Thymus (tissue), 14 donors: ENCODE measurements at places on chromosomes 5 and 9. TPM values are rescaled to one million over a fixed set of nuclear protein-coding genes. Genes with fewer than 3 reads are reported as not detected.

DNA sequence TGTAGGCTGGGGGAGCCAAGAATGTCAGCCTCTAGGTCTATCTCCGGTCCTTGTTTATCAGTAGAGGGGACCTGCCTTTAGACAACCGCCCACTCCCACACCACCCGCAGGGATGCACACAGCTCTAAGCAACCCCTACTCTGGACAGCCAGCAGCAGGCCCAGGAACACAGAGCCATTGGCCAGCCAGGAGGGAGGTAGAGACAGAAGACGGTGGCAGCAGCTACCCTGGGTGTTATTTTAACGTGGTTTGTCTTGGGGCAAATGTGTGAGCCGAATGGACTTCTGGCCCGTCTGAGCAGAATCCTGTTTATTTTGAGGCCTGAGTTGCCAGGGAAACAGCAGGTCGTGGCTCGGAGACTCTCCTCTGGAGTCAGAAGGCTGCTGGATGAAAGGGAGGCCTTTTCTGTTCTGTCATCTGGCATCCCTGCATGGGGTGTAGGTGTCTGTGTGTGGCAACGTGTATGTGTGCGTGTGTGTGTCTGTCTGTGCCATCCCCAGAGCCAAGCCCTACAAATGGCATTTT lies 382 bp upstream of the FGF1 start:
- DNase-seq = no peak
- H3K4me3 ChIP-seq = no peak overlapping the region
- no peaks in the 10 kb centered on the region for H3K4me1 ChIP-seq
- no peak overlapping the region for H3K27ac ChIP-seq
- no peaks in the 10 kb centered on the region for H3K27me3 ChIP-seq
- H3K36me3 ChIP-seq = no peaks in the 10 kb centered on the region

Gene PCDHAC1
- 0.02 TPM for polyA plus RNA-seq

- H3K4me1 ChIP-seq = no peaks in the 10 kb centered on the region
- H3K4me3 ChIP-seq = no peak overlapping the region
- no peak for DNase-seq
These were observed 9.3 kb upstream of the WWC1 start for GRCh38 chr5:168282120-168282519.

DNA sequence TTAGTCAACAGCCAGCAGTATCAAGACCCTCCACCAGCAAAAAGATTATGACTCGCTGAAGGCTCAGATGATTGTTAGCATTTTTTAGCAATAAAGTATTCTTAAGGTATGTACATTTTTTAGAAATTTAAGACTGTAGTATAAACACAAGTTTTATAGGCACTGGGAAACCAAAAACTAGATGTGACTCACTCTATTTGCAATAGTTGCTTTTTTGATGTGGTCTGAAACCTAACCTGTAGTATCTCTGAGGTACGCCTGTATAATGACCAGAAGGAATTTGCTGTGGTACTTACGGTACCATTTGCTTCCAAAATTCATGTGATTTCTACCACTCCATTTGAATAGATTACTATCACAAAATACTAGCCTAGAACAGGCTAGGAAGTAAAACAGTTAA lies 60.8 kb downstream of the WDR41 start:
- H3K4me3 ChIP-seq = no peak overlapping the region
- H3K4me1 ChIP-seq = no peaks in the 10 kb centered on the region
- H3K27ac ChIP-seq = no peak overlapping the region
- H3K36me3 ChIP-seq = no peaks in the 10 kb centered on the region

GRCh38 chr5:31758803-31759425 lies 120.0 kb downstream of the PDZD2 start:
- H3K4me3 ChIP-seq = no peak overlapping the region
- no peak for DNase-seq
- H3K36me3 ChIP-seq = no peaks in the 10 kb centered on the region
- H3K27me3 ChIP-seq = no peaks in the 10 kb centered on the region
- no peak overlapping the region for H3K27ac ChIP-seq

- no peak for DNase-seq
- no peak overlapping the region for H3K4me3 ChIP-seq
- H3K27me3 ChIP-seq = peaks cover 81% of the 10 kb centered on the region
- peaks cover 4% of the 10 kb centered on the region for H3K4me1 ChIP-seq
- no peak overlapping the region for H3K27ac ChIP-seq
- H3K36me3 ChIP-seq = no peaks in the 10 kb centered on the region
These were observed 1.3 kb downstream of the PRDM12 start for GRCh38 chr9:130665431-130666392.

- no peaks in the 10 kb centered on the region for H3K36me3 ChIP-seq
- no peaks in the 10 kb centered on the region for H3K4me1 ChIP-seq
- H3K4me3 ChIP-seq = no peak overlapping the region
- no peak for DNase-seq
These were observed 95.0 kb downstream of the OSTF1 start for GRCh38 chr9:75183306-75183705.

DNA sequence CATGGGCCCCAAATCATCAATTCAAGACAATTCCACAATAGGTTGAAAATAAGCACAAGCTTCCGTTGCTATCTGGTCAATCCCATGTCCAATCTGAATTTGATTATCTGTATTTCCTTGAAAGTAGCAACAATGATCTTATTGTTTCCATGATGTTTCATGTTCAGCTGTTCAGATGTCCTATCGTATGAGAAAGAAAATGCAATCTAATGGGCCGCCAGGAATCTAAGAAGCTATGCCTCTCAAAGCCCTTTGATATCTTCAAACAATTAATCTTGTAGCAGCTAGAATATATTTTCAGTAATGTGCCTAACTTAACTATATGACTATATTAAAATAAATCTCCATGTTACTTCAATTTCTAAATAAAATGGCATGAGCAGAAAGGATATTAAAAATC lies 32.1 kb upstream of the ALDOB start:
- no peaks in the 10 kb centered on the region for H3K36me3 ChIP-seq
- no peaks in the 10 kb centered on the region for H3K4me1 ChIP-seq
- no peaks in the 10 kb centered on the region for H3K27me3 ChIP-seq
- no peak overlapping the region for H3K27ac ChIP-seq
- H3K4me3 ChIP-seq = no peak overlapping the region

DNA sequence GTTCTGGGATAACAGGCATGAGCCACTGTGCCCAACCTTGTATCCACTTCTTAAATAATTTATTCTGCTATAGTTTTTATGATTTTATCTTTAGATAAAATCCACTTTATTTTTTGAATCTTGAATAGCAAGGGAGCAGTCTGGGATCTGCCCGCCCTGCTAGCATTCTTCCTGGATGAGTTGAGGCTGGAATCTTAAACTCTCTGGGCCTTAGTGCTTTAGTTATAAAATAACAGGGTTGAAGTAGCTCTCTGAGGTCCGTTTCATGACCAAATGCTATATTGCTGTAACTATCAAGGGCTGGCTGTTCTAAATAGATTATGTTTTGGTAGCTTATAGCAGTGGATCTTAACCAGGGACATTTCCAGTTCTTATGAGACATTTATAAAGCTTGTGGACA lies 20.8 kb downstream of the ACER2 start:
- peaks cover 7% of the 10 kb centered on the region for H3K36me3 ChIP-seq
- no peak for DNase-seq
- no peak overlapping the region for H3K4me3 ChIP-seq
- H3K4me1 ChIP-seq = no peaks in the 10 kb centered on the region

Gene LURAP1L
- polyA plus RNA-seq = 6.8 TPM

GRCh38 chr9:93669958-93670207 lies 93.5 kb downstream of the PHF2 start:
- no peak overlapping the region for H3K27ac ChIP-seq
- H3K4me3 ChIP-seq = no peak overlapping the region
- no peak for DNase-seq
- H3K4me1 ChIP-seq = no peaks in the 10 kb centered on the region

Gene SLC25A2
- polyA plus RNA-seq = 0.16 TPM

GRCh38 chr5:663436-664342 lies 29.5 kb downstream of the TPPP start:
- H3K27me3 ChIP-seq = no peaks in the 10 kb centered on the region
- no peaks in the 10 kb centered on the region for H3K4me1 ChIP-seq
- no peak for DNase-seq
- H3K27ac ChIP-seq = no peak overlapping the region

DNA sequence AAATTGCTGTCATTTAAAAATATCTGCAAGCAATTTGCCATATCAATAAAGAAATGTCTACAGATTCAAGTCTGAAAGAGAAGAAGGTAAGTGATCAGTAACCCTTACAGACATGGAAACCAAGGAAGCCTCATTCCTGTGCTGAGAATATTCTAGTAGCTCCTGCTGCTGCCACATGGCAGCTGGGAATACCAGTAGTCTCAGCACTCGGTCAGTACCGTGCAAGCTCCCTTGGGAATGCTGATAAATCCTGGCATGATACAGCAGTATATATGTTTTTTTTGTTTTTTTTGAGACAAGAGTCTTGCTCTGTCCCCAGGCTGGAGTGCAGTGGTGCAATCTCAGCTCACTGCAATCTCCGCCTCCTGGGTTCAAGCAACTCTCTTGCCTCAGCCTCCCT lies 27.9 kb downstream of the NANS start:
- no peaks in the 10 kb centered on the region for H3K4me1 ChIP-seq
- no peak overlapping the region for H3K27ac ChIP-seq
- peaks cover 53% of the 10 kb centered on the region for H3K36me3 ChIP-seq
- no peaks in the 10 kb centered on the region for H3K27me3 ChIP-seq
- no peak overlapping the region for H3K4me3 ChIP-seq

- H3K4me3 ChIP-seq = no peak overlapping the region
- no peak for DNase-seq
- H3K4me1 ChIP-seq = no peaks in the 10 kb centered on the region
- no peak overlapping the region for H3K27ac ChIP-seq
These were observed 142.4 kb downstream of the ST8SIA4 start for GRCh38 chr5:100760688-100761087.

DNA sequence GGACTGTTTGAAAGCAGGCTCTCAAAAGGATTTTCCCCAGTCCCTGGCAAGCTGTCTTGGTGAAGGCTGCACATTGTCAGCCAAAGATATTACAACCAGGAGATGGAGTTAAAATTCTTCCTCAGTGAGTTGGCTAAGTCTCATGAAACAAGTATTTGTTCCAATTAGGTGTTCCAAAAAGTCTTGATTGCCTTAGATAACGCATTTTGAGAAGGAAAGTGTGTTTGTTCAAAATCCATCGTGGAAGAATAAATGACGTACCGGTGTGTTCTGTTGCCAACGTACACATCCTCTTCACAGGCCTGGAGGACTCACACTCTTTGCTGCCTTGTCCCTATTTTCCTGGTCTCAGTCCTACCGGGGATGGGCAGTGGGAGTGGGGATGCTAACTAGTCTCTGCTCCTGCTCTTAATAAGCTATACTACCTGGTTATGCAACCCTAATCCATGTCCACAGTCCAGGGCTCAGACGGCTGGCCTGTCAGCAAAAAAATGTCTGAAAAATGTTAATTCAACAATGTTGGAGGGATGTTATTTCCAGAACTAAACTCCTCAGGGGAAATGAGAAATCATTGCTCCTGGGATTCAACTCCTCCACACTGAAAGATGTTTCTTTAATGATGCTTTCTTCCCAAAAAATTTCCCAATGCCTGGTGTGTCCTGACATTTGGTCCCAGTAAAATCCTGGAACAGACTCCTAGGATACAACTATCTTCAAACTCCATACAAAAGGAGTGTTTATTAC lies 175.3 kb upstream of the KLF9 start:
- no peak overlapping the region for H3K4me3 ChIP-seq
- no peaks in the 10 kb centered on the region for H3K27me3 ChIP-seq
- H3K36me3 ChIP-seq = no peaks in the 10 kb centered on the region

Gene MLANA
- 0.09 TPM for polyA plus RNA-seq

Gene PHF24
- polyA plus RNA-seq = 0.37 TPM

GRCh38 chr9:129497813-129498450 lies 123.0 kb downstream of the C9orf50 start:
- H3K4me3 ChIP-seq = no peak overlapping the region
- H3K27ac ChIP-seq = no peak overlapping the region
- no peak for DNase-seq
- peaks cover 46% of the 10 kb centered on the region for H3K4me1 ChIP-seq
- no peaks in the 10 kb centered on the region for H3K36me3 ChIP-seq
- peaks cover 41% of the 10 kb centered on the region for H3K27me3 ChIP-seq

Gene CLIC3
- 44.6 TPM for polyA plus RNA-seq

GRCh38 chr9:38032266-38033110 lies 36.5 kb downstream of the SHB start:
- no peak for DNase-seq
- no peaks in the 10 kb centered on the region for H3K27me3 ChIP-seq
- no peaks in the 10 kb centered on the region for H3K36me3 ChIP-seq
- peaks cover 3% of the 10 kb centered on the region for H3K4me1 ChIP-seq
